ENCODE measurements at places on chromosomes 7 and 10.

GRCh38 chr7:112266595-112267270 is 60.2 kb downstream of the ZNF277 start:
- no peak for DNase-seq

DNA sequence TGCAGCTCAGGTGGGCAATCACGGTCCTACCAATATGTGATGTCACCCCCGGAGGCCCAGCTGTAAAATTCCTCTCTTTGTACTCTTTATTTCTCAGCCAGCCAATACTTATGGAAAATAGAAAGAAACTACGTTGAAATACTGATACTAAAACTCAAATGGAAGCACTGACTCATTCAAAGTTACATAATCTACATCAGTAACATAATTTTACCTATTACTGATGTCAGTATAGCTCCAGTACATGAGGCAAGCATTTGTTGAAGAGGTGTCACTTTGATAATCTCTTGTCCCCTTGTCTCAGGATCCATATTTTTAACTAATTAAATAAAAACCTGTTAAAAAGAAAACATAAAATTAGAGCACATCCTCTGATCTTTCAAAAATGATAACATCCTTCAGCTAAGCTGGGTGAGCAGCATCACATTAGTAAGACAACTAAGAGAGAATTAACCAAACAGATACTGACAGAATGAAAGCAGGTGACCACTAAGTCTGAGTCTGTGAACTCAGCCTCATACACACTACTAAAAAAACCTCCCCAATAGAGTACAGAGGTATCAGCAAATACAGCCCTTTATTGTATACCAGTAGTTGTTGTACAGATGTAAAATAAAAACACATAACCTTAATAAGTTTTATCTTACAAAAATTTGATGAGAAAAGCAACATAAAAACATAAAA is 17.6 kb downstream of the SLC25A40 start:
- no peak for DNase-seq

- no peak for DNase-seq
Measured at GRCh38 chr7:69213878-69214277, 384.4 kb upstream of the AUTS2 start.

- DNase-seq, result no peak
Measured at GRCh38 chr7:122748195-122748594, 45.5 kb upstream of the RNF148 start.

- DNase-seq, result no peak
Measured at GRCh38 chr7:32150039-32150438, 79.8 kb upstream of the PDE1C start.

GRCh38 chr10:128013626-128014025 is 106.7 kb downstream of the PTPRE start:
- no peak for DNase-seq

DNA sequence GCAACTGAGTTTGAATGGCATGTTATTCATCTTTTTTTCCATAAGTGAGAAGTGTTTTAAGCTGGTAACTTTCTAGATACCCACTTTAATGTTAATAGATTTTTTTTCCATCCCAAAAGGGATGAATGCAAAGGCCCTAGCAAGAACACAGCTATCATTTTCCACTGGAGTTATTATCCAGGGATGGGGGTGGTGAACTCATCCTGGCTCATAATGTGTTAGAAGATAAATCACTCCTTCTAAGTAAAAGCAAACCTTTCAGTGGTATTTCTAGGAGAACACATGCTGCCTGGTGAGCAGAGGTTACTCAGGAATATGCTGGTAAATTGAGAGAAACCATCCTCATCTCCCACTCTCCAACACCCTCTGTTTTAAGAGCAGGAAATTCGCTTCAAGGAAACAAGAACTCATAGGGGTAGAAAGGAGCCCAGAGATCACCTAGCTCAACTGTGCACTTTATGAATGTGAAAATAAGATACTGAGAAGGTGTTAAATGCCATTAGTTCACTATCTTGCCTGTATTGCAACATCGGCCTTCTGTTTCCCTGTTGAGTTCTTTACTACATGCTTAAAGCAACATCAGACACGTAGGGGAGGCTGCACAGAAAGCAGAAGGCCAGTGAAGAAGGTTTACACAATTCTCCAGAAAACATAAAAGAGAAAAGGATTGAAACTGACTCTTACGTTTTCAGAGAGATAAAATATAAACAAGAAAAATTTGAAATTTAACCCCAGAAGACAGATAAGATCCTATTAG is 264.0 kb upstream of the PRKCQ start:
- no peak for DNase-seq

DNA sequence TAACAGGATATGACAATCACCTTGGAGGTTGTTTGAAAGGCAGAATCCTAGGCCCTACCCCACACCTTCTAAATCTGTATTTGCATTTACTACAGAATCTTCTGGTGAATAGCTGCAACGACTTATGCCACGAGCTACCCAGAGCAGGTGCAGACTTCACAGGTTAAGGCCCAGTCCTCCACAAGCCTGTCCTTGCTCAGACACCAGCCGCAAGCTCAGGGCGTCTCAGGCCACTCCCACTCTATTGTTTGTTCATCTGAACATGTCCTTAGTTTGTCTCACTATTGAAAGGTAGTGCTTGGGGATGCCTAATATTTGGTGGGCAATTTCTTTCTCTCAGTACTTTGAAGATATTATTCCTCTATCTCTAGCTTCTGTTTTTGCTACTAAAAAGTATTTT is 18.9 kb upstream of the RBM33 start:
- no peak for DNase-seq

Measured in CD4-positive, alpha-beta T cell treated with Interleukin-15 for 1 hour (primary cell).